WTC11 (cell line): ENCODE measurements at places on chromosomes 1 and 21. TPM values are rescaled to one million over a fixed set of nuclear protein-coding genes. Genes with fewer than 3 reads are reported as not detected.

Gene TSNAX
- 36.8 to 38.0 TPM (median 36.8 TPM) in 3 replicates for total RNA-seq

Gene HRNR
- total RNA-seq: not detected in 3 replicates

DNA sequence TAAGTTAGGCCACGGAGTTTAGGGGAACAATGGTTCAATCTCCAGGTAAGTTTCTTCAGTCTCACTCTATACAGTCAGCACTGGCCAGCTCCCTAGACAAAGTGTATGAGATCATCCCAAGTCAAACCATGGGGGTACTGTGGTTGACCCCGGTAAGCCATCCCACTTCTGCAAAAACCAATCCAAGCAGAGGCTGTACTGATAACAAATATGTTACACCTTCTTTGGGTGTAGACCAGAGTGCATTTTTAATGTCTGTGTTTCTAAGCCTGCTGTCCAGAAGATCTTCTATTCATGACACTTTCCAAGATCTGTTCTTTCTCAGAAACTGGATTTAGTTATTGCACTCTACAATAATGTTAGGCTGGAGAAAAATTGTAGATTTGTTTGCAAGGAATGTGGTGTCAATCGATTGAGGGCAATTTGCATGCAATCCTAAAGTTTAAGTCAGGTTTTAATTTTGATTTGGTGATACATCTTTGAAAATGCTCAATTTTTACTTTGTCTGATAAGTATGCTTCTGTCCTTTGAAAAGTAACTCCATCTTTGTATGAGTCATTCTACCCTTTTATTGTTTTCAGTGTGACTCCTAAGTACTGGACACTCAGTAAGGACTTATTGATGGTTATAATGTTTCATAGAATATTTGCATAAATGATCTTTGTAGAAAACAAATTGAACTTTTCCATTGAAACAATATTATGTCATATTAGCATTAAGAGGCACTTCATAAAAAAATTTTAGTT is 152.4 kb downstream of the HLX start:
- DNase-seq: no peak

- DNase-seq: peak; percentile 65
Measured at GRCh38 chr1:21865943-21866706, 54.1 kb downstream of the LDLRAD2 start.

DNA sequence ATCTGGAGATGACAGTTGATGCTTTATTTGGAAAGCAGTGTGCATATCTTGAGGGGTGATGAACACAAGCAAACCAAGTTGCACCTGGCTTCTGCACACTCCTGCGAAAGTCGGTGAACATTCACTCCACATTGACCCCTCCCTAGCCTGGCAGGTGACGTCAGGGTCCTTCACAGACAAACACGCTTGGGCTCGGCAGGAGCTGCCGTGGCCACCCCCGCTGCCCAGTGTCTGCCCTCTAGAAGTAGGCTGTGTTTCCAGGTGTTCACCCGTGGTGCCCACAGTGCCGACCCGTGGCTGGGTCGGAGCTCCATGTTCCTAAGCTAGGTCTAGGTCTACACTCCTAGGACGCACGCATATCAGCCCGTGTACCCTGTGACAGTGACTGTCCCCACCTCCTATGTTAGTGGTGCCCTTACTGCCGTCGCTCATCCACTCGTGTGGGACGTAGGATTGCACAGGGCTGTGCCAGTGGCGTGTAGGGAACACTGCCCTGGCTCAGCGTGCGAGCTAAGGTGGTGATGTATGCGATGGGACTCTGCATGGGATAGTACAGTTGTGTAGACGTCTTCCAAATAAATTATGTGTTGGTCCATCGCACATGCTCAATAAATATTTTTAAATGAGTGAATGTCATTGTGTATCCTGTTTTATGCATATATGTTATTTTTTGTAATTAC is 29.0 kb downstream of the PRMT2 start:
- DNase-seq: no peak

- peak; percentile 33 for DNase-seq
Measured at GRCh38 chr1:34479731-34480130, 275.1 kb upstream of the GJB5 start.
